GM12878 (cell line): ENCODE measurements at places on chromosomes 3 and 15.

DNA sequence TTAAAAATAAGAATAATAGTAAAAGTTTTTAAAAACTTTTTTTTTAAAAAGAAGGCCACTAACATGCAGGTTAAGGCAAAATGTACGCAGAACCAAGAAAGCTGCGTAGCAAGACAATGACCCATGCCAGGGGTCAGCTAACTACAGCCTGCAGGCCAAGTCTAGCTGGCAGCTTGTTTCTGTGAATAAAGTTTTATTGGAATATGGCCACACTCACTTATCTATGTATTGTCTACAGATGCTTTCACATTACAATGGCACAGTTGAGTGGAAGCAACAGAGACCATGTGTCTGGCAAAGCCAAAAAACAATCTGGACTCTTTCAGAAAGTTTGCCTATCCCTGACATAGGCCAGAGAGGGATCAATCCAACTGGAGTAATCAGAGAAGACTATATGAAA is 46.7 kb downstream of the WWTR1 start:
- DNase-seq, result no peak

DNA sequence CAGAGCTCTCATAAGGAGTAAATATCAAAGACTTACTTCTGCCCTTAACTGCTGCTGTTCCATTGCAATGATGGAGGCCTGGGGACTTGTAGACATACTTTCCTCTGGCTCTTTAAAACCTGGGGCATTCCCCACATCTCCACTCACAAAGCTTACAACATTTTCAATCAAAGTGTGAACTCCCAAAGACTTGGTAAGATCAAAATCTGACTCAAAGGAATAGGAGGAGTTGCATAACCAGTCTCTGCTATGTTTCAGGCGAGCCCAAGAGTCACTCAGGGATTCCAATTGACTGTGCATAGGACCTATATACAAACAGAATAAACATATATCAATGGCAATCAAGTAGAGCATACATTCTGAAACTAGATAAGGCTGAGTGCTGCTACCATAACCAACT is 101.5 kb downstream of the FBXL22 start:
- no peak for DNase-seq

- DNase-seq, result no peak
Measured at GRCh38 chr3:168808596-168808995, 712.9 kb upstream of the GOLIM4 start.

- DNase-seq, result no peak
Measured at GRCh38 chr3:131549340-131549739, 46.6 kb upstream of the MRPL3 start.

DNA sequence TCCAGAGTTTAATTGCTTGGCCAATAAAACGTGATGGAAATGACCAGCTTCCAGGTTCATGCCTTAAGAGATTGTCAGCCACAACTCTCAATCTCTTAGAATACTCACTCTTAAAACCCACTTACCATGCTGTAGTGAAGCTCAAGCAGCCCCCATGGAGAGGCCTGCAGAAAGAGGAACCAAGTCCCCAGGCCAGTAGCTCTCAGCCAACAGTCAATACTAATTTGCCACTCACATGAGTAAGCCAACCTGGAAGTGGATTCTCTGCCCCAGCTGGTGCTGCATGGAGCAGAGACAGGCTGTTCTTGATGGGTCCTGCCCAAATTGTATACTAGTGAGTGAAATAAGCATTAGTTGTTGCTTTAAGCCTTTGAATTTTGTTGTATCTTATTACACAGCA is 155.9 kb downstream of the OXSM start:
- DNase-seq, result no peak

- DNase-seq, result no peak
Measured at GRCh38 chr3:188320757-188321156, 166.8 kb downstream of the LPP start.

DNA sequence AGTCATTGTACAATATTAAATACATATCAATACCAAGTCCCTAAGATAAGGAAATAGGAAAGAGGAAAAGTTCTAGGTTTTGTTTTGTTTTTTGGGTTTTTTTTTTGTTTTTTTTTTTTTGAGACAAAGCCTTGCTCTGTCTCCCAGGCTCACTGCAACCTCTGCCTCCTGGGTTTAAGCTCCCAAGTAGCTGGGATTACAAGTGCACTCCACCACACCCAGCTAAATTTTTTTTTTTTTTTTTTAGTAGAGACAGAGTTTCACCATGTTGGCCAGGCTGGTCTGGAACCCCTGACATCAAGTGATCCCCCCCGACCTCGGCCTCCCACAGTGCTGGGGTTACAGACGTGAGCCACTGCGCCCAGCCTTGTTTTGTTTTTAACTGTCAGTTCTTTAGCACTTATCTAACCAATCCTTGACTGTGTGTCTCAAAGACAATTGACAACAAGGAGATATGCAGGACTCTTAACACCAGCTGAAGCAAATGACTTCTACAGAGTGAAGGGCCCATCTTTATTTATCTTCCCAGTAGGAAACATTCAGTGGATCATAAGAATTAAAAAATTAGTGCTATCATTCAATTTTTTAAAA is 100.0 kb upstream of the RAP2B start:
- DNase-seq, result no peak

DNA sequence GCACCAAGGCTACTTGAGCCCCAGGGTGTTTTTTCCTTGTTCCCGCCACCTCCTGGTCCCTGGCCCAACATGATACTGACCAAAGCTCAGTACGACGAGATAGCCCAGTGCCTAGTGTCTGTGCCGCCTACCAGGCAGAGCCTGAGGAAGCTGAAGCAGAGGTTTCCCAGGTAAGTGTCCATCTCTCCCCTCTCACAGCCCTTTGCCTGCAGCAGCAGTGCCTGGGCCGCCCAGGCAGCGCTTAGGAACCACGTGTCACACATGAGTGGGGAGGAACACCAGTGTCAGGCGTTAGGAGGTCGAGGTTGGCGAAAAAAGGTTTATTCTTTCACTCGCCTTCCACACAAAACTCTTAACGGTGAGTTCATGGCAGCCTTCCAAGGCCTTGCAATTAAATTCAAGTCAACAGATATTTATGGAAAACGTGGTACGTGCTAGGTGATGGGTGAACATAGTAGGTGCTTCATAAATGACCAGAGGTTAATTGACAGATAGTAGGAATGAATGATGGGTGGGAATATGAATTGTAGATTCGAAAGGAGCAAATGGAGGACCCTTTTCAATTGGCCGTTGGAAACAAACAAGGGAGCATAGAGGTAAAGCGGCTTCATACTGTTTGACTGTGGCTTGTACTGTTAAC is 486 bp downstream of the CDIN1 start:
- DNase-seq, result no peak

GRCh38 chr15:100120111-100120510 is 221.7 kb downstream of the ADAMTS17 start:
- no peak for DNase-seq

DNA sequence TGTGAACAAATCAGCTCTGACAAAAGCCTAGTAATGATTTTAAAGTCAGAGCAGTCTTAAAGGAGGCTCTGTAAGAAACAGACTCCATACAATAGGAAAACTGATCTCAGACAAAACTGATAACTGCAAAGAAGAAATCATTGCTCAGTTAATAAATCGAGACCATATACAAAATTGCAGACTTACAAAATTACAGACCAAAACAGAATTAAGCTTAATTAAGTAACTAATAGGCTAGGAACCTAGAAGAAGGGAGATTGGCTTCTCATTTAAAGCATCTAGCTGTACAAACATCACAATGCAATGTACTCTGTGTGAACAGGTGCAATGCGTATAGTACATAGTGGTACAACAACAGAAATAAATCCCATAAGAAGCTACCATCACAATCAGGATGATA is 46.3 kb downstream of the ZBTB20 start:
- no peak for DNase-seq

- no peak for DNase-seq
Measured at GRCh38 chr3:177451864-177452830, 254.9 kb upstream of the TBL1XR1 start.

- peak; percentile 11 for DNase-seq
Measured at GRCh38 chr3:194255252-194256039, 95.7 kb downstream of the CPN2 start.

DNA sequence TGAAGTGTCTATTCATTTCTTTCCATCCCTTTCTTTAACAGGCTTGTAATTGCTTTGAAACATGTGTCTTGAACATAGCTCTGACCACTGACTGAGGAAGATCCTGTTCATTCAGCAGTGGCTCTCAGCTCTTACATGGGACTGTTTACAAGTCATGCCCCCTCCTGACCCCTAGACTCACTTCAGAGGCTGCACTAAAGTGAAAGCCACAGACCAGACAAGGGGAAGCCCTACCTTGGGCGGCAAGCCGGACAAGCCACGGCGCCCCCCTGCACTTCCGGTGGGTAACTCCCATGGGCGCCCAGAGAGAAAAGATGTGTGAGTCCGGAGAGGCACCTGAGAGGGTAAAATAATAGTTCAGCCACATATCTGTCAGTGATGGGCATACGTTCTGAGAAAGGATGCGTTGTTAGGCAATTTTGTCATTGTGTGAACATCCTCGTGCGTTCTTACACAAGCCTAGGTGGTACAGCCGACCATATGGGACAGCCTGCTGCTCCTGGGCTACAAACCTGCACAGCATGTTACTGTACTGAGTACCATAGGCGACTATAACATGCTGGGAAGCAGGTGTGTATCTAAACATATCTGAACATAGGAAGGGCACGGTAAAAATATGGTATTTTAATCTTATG is 116.2 kb downstream of the CHSY1 start:
- DNase-seq, result peak; percentile 84

- no peak for DNase-seq
Measured at GRCh38 chr3:112848196-112848595, 1.5 kb upstream of the CD200R1L start.

- DNase-seq, result no peak
Measured at GRCh38 chr3:61565569-61565968, 4.2 kb downstream of the PTPRG start.

DNA sequence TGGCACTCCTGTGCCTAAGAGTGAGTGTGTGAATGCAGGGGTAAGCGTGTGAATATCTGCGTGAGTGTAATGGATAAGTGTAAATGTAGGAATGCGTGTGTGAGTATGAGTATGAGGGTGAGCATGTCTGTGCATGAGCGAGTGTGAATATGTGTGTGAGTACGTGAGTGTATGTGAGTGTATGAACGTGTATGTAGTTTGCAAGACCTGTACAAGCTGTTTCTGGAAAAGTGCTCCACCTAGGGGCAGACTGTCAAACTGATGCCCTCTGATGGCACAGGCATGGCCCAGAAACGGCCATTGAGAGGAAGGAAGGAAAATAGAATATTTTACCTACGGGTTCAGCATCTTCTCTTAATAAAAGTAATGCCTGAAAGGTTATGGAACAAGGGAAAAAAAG is 24.4 kb upstream of the FRMD4B start:
- peak; percentile 61 for DNase-seq

GRCh38 chr3:116299646-116300081 is 145.6 kb downstream of the LSAMP start:
- peak; percentile 31 for DNase-seq

DNA sequence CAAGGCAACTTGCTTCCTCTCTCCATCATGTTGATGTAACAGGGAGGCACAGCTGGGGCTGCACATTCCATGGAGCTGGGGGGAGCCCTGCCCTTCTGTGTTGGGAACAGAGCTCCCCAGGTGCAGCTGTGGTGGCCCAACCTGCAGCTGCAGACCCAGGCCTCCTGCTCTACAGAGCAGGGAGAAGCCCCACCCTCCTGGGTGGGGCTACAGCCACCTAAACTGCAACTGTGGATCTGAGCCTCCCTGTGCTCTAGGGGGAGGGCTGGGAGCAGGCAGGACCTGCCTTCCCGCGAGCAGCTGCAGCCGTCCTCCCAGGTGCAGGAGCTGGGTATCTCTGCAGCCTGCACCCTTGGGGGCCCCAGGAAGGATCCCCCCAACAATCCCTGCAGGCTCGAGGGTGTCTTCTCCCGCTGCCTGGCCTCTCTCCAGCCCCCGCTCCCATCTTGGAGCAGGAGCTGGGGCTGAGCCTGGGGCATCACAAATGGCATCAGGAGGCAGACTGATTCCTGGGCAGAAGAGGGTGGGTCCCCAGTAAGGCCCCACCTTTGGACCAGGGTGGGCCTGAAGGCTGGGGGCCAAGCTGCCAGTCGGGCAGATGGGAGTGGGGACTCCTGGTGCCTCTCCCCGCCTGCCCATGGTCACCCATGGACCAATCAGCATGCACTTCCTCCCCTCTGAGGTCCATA is 7.4 kb downstream of the LRRC58 start:
- no peak for DNase-seq

DNA sequence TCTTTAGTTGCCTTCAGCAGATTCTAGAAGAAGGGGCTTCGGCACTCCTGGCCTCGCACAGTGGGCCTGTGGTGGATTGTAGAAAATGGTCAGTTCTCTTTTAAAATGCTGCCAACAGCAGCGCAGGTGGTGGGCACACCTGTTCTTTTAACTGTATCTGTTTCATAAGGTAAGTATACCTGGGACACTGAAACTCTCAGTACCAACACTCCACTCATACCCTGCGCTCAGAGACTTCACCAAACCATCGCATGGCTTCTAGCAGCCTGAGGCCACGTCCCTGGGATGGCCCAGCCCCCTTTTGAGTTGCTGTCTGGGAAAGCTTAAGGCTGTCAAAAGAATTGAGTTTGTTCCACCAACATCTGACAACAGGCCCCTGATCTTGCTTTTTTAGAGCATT is 56.7 kb upstream of the MCF2L2 start:
- DNase-seq, result no peak

DNA sequence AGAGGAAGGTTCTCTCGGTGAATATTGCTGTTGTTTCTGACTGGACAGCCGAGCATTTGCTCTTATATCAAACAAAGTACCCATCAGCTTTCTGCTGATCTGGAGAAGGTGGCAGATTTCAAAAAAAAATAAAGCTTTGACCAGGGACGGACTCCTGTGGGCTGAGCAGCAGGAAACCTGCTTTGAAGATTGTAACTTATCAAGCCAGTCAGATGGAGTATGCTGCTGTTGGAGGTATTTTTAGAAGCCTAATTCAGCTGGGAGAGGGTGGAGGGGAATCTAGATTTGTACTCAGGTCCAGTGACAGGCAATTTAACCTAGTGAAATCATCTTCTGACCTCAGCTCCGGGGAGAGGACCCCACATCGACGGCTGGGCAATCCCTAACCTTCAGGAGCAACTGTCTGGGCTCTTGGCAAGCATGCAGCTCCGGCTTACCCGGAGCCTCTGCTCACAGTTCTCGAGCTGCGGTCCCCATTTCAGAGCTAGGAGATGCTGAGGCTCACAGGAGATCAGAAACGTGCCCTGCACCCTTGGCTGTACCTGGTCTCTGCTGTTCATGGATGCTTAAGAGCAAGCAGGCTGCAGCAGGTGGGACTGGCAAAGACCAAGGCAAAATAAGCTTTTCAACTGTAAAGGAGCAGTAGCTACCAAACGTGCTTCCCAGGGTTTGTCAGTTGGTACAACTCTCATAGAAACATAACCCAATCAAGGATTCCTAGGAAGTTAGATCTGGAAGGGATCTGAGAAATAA is 89.3 kb upstream of the ST8SIA2 start:
- DNase-seq, result no peak

DNA sequence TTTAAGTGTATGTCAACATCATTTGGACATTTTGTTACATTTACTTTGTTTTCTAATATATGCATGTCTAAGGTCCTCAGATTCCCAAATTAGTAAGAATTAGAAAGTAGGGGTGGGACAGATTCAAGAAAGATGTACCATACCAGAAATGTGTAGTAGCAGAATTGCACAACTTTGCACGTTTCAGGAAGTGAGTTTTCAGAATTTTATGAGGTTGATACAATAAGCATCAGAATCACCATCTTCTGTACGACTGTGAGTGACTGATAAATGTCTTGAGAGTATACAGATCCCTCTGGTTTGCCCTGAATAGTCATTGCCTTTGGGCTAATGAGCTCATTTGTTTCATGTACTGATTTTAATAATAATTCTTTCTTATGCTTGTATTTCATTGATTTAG is 9.3 kb downstream of the ARIH2 start:
- no peak for DNase-seq
